ENCODE measurements at places on chromosomes 4 and X. TPM values are rescaled to one million over a fixed set of nuclear protein-coding genes. Genes with fewer than 3 reads are reported as not detected.

The MAGEA2 gene
- polyA plus RNA-seq = not detected

The SSX4 gene
- polyA plus RNA-seq = not detected

- DNase-seq = no peak
These were observed 7.5 kb downstream of the UCHL1 start for GRCh38 chr4:41264212-41264611.

- DNase-seq = no peak
These were observed 47.1 kb downstream of the ALG13 start for GRCh38 chrX:111728096-111728495.

GRCh38 chr4:176393306-176394013 is 73.7 kb downstream of the SPCS3 start:
- no peak for DNase-seq

All from CD8-positive, alpha-beta memory T cell (primary cell).